ENCODE measurements at places on chromosomes 3 and 15. TPM values are rescaled to one million over a fixed set of nuclear protein-coding genes. Genes with fewer than 3 reads are reported as not detected.

GRCh38 chr3:25151903-25152295 is 276.2 kb upstream of the RARB start:
- DNase-seq, result no peak

DNA sequence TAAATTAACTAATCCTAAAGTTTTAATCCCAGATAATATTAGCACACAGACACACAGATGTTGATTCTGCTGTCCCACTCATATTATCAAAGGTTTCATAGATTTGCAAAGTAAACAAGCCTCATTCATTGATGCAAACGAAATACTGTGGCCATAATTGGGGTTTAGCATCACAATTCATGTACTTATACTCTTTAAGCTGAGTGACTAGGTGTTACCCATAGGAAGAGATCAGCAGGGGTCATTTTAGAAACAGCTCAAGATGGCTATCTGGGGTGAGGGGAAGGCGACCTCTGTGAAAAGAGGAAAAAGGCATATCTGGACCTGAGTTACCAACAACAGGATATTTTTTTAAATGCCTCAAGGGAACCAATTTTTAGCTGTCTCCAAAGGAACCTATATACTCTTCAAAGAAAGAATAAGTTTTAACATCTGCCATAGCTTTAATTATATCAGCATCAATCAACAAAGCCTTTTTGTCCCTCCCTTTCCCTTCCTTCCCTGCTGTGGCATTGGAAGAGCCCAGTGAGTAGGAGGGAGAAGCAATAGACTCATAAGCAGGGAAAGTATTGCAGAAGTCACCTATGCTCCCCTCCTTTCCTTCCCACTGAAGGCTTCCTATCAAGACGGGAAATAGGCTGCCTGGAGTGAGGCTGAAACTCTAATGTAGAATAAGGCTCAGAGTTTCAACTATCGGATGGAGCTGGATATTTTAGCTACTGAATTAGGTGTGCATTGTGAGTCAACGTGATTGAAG is 553.4 kb downstream of the ZIC1 start:
- no peak for DNase-seq

DNA sequence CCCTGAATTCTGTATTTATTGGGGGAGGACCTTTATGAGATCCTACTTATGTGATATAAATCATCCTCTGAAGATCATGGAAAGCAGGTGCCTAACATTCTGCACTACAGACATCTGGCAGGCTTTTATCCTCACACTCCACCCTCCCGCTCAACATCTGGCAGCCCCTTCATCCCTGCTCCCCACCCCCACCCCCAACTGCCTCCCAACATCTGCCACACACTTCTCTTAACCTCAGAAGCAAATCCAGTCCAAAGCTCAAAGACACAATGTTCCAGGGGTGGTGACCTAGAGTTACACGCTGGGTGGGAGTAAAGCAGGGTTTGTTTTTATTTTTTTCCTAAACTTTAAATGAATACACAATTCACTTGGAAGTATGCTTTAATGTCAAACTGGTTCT is 184.5 kb upstream of the ATP11B start:
- DNase-seq, result no peak

- no peak for DNase-seq
These were observed 256.4 kb downstream of the FAM43A start for GRCh38 chr3:194941956-194942511.

Gene CNOT10
- 22.5 TPM for total RNA-seq

Gene SLC6A1
- total RNA-seq, result not detected

Data from dermis microvascular lymphatic vessel endothelial cell (primary cell).